IPS-NIHi11 (cell line): ENCODE measurements at places on chromosomes 2 and 18.
A peak's percentile ranks its signal among the peaks of the same experiment; 100 is the strongest.

DNA sequence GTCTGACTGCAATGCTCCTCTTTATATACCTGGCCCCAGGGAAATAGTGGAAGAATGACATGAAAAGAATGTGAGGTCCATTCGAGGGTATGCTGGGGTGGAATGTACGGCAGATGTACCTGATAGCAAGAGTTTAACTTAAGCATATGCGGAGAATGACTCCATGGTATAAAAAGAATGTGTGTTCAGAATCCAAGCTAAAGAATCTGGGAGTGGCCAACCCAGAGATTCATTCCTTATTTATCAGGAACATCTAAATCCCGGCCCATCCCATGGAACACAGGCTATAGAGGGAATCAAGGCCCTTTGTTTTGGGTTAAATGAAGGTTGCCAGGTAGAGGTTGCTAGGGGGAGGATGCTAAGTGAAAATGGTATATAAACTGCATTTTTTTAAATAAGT is 150.0 kb downstream of the ZNF385B start:
- no peak for DNase-seq

DNA sequence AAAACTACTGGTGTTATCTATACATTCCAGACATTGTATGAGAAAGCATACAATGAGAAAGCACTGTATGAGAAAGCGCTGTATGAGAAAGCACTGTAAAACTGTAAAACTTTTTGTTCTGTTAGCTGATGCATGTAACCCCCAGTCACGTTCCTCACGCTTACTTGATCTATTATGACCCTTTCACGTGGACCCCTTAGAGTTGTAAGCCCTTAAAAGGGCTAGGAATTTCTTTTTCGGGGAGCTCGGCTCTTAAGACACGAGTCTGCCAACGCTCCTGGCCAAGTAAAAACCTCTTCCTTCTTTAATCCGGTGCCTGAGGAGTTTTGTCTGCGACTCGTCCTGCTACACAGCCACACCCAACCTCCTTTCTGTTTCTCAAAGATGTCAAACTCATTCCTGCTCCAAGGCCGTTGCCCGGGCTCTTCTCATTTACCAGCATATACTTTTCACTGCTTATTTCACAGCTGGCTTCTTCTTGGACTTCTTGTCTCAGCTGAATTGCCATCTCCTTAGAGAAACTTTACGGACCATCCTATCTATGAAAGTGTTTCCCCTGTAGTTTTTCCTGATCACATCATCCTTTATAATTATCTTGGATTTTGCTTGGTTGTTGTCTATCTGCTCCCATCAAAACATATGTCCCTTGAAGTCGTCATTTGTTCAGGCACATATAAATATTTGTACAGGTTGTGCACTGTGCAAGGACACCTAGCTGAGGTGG is 29.8 kb upstream of the YES1 start:
- DNase-seq: no peak

- DNase-seq: no peak
Observed at GRCh38 chr2:216113572-216113971, 4.4 kb downstream of the XRCC5 start.

DNA sequence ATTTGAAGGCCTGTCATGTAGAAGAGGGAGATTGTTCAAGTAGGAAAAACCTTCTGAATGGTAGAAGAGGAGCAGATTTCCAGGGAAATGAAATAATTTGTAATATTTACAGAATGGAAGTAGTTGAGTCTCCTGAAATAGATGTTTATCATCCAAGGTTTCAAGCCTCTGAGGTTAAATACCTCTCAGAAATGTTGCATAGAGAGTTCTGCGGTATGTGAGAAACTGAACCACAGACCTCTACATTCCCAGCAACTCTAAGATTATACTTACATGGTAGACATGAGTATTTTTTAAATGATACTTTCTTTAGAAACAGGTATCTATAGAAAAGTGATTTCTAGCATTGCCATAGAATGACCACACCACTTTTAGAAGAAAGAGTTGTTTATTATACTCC is 379.8 kb upstream of the FANCL start:
- DNase-seq: no peak

DNA sequence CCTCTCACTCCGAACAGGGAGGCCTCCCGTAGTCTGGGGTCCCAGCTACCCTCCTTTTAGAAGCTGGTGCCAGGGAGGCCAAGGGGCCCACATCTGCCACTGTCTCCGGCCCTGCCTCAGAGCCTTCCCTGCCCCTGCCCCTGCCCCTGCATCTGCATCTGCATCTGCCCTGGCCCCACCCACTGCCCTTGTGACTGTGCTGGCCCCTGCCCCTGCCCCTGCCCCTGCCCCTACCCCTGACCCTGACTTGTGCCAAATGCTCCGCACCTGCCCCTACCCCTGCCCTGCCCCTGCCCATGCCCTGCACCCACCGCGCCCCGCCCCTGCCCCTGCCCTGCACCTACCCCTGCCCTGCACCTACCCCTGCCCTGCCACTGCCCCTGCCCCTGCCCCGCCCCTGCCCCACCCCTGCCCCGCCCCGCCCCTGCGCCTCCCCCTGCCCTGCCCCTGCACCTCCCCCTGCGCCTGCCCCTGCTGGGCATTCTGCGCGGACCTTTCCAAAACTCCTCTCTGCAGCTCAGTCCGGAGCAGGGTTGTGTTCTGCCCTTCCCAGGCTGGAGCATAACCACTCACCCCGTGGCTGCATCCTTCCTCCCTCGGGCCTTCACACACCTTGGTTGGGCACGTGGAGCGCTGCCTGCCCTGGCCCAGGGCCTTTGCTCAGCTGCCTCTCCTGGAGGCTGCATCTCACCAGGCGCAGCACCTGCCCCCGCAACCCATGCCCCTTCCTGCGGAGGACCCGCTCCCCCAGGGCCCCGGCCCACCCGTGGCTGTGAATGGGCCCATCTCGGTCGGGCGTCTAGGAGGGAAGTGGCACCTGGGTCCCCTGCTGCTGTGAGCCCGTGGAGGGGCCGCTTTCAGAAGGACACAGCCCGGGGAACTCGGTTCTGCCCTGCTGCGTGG is 5.4 kb downstream of the SNTG2 start:
- no peak for DNase-seq

GRCh38 chr2:95320986-95321767 is 24.0 kb downstream of the KCNIP3 start:
- no peak for DNase-seq

DNA sequence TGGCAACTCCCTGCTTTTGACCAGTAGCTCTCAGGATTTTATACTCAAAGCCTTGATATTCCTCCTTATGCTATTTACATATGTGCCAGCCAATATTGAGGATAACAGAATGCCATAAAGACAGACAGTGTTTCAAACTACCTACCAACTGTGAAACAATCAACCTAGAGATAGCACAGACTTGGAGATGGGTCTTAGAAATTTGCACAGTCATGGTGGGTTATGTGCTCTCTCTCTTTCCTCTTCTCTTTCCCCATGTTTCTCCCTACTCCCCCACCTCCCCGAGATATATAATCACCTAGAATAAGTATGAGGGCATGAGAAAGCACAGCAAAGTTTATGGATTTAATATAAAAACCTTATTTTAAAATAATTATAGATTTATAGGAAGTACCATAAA is 24.2 kb upstream of the SUCLG1 start:
- DNase-seq: no peak

GRCh38 chr2:239719791-239720360 is 305.3 kb downstream of the NDUFA10 start:
- no peak for DNase-seq

DNA sequence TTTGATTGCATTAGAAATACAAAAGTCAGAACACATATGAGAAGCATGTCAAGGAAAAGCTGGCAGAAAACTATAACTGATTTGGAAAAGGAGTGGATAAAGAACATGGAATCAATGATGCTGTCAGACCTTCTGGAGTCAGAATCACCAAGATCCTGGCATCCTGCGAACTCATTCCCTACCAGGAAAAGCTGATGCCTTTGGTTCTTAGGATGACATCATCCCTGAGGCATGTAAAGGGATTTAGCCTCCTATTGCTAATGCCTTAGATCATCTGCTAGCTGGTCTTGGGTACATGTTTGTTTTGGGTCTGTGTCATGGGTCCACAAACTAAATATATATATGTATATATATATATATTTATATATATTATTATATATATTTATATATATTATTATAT is 680.7 kb downstream of the EPHA4 start:
- DNase-seq: peak; percentile 65

DNA sequence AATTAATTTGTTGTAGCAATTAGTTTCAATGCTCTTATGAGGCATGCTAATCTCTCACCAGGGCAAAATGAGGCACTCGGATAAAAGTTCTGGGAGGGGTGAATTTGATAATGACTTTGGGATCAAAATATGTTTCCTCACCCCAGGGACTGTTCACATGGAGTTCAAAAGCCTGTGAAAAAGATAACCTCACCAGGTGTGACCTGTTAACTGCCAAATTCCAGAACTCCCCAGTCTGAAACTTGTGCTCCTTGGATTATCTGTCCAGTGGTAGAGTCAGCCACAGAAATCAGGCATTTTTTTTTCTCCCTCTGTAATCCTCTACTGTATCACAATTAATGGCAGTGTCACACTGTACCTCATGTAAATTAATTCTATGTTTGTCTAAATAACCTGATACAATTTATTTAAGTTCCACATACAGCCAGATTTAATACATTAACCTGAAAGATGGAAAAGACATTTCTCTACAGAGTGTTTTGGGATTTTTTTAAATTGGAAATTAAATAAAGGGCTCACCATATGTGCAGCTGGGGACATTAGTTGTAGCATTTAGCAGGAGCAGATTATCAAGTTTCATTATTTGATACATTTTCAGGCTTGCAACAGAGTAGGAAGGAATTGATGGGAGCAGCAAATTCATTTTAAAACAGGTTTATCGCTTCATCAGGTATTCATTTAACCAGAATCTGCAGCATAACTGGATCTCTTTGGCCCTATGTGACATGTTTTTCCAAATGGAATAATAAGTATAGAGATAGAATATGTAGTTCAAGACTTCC is 191.2 kb downstream of the VWC2L start:
- DNase-seq: no peak

GRCh38 chr2:189933911-189934399 is 128.6 kb downstream of the MSTN start:
- no peak for DNase-seq

GRCh38 chr18:46001892-46002291 is 34.8 kb upstream of the EPG5 start:
- no peak for DNase-seq

DNA sequence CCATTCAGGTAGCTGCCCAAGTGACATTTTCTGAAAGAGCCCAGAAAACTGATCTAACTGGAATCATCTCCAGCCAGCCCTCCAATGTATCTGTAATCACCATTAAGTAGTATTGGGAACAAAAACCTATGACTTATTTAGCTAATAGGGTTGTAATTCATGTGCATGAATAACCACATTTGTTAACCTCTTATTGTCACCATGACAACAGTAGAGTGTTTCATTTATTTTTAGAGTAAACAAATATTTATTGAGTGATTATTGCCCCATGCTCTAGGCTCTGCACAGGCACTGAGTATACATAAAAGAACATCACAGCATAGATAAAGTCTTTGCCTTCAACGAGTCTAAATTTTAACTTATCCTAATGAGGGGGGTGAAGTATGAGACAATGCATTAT is 265.4 kb upstream of the UBE2E3 start:
- DNase-seq: no peak

DNA sequence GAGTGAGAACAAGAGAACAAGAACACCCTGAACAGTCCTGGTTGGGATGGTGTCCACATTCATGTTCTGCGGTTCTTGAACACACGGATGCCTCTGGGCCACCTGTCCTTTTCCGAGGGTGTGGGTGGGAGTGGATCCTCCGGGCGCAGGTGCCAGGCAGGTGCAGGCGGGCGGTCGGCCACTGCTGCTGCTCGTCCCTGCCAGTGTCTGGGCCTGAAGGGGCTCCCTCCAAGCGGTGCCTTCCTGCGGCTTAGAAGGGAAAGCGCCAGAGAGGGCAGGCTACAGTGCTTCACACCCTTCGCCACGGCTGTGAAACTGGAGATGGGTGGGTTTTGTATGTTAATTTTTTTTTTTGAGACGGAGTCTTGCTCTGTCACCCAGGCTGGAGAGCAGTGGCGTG is 8.0 kb upstream of the D2HGDH start:
- peak; percentile 6 for DNase-seq

- no peak for DNase-seq
Observed at GRCh38 chr2:177325554-177325953, 61.0 kb upstream of the NFE2L2 start.

DNA sequence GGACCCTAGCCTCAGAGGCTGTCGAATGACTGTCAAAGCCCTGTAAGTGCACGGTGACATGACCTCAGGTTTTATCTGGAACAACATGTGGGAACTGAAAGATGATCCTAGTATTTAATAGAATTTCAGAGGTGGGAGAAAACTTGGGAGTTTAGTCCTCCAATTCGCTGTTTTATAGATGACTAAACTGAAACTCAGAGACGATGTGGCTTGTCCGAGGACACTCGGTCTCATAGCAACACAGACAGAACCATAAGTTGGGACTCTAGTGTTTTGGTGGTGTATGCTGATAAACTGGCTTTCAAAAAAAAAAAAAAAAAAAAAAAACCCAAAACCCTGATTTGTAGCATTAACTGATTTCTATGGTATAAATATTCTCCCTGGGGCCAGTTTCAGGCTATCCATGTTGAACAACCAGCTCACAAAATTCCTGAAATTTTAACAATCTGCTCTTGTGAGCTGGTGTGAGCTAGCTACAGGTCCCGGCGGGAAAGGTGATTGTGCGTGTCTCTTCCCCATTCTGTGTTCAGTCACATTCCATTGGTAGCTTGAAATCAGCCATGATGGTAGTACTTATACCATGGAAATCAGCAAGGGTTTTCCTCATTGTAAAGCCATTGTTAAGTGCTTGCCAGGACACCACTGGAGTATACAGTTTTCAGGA is 195.5 kb upstream of the EPAS1 start:
- no peak for DNase-seq

DNA sequence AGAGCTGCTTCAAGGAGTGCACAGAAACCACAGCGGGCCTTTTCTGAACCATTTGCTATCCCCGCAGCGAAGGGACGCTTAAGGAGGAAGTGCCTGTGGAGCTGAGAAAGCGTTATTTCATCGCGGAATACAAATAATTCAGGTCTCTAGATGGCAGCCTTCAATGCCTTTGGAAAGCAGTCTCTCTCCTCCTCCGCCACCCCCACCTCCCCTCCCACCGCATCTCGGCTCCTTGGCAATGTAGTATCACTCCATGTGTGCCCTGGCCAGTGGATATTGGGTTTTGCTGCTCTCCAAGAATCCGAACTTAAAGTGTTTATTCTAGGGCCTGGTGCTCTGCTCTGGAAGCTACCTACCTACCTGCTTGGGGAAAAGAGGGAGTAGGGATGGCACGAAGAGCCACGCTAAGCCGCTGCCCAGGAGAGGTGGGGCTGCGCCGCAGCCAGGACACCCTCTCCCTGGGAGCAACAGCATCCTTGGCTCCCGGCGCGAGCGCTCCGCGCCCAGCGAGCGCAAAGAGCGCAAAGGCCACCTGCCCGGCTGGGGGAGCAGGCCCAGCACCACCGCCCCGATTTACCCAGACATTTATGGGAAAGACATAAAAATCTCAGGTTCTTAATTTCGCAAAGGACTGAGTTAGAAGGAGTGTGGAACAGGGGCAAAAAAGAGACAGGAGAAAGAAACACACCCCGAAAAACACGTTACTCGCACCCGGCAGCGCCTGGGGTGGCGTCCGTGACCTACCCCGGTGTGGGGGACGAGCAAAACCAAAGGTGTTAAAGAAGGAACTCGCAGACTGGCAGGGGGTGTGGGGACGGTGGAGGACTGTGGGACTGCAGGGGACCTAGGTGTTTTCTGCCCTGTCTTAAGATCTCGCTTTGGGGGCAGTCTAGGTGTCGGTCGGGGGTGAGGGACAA is 1.0 kb downstream of the SPHKAP start:
- peak; percentile 30 for DNase-seq

- DNase-seq: peak; percentile 77
Observed at GRCh38 chr2:128536925-128537620, 218.4 kb upstream of the HS6ST1 start.

GRCh38 chr2:72112401-72112800 is 35.3 kb downstream of the CYP26B1 start:
- no peak for DNase-seq
